ENCODE measurements at places on chromosomes 3 and 15.
A peak's percentile ranks its signal among the peaks of the same experiment; 100 is the strongest.

DNA sequence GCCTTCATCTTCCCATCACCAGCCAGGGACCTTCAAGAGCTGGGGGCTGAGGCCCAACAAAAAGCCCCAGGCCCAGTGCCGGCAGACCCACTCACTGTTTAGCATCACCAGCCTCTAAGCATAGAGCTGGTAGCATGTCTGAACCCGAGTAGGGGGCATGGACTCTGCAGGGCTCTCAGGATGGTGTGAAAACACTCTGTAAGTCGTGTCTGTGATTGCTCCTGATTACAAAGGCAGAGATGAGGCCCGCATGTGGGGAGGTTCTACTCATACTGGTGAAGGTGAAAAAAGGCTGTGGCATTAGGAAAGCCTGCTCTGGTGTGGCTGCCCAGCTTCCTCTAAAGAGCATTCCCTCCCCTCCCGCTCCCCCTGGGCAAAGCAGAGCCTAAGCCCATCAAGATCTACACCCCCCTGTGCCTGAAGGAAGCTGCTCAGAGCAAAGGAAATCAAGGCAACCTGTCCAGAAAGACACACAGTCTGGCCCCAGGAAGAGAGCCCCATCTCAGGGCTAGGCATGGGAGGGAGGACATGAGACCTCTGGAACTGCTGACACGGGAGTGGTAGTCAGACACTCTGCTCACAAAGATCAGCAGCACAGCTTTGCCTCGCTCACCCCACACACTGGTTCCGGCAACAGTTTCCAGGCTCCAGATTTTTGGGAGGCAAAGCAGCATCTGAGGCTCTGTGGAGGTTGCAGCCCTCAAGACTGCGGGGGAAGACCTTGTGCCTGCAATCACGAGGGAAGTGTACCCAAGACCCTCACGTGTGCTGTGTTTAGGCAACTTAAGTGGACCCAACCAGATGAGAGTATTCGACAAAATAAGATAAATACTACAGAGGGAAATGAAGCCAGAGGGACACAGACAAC, 36.7 kb downstream of the CCDC12 start:
- DNase-seq: no peak

DNA sequence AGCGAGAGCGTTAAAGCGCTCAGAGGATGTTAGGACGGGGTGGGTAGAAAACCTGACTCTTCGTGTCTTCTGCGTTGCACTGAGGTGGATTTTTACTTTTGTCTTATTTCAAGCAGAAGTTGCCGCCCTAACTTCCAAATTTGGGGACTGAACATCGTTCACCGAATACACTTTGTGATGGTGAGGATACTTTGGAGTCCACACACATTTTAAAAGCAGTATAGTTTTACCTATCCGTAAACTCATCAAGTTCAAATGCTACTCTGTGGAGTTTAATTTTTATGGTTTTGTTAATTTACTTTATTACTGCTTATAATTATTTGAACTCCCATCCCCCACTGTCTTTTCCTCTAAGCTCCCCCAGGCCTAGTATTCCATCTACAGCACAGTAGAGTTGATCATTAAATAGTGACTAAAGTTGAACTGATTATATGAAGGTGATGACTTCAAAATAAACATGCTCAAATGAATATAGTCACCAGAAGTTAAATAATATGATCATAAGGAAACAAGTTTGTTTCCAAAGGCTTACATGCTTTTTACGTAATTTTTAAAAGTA, 617 bp upstream of the EOGT start:
- DNase-seq: no peak

- DNase-seq: no peak
These were observed 23.9 kb upstream of the PLSCR4 start for GRCh38 chr3:146274833-146275232.

GRCh38 chr3:174633342-174633741, 225.8 kb upstream of the NAALADL2 start:
- DNase-seq: no peak

DNA sequence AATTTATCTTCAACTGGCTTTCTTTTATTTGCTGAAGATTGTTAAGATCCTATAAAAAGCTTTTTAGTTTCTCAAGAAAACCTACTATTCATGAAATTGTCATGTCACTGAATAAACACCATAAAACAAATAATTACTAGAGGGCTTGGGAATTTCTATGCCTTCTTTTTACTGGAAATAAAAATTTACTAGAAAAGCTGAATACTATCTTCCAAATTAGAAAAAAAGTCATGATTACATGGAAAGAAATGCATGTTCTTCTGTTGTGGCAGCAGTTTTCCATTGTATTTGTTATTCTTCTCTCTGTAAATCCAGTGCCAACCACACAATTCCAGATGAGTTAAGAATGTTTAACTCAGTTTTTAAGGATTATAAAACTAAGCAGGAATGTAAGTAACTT, 153.8 kb downstream of the RAP2B start:
- no peak for DNase-seq

GRCh38 chr3:162507397-162507796, 1010.8 kb downstream of the OTOL1 start:
- DNase-seq: no peak

- no peak for DNase-seq
These were observed 55.7 kb downstream of the SYNPR start for GRCh38 chr3:63333815-63334214.

DNA sequence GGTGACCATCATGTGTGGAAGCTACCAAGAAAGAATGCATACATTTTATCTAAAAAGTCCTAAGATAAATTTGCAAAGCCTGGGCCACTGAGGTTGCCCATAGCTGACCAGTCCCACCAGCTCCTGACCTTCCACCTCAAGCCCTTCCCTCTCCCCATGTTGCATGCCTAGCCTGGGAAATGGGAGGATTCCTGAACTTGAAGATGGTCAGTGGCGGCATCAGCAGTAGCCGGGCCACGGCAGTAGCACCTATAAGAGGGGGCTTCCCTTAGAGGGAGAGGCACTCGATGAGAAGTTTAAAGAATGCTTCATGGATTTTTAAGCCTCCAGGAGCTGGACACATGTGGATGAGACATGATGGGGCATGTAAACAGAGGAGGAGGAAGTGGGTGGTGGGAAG, 172.1 kb downstream of the KLF13 start:
- no peak for DNase-seq

GRCh38 chr3:49674497-49674983, 389 bp downstream of the APEH start:
- DNase-seq: peak; percentile 17

- DNase-seq: no peak
These were observed 56.3 kb downstream of the KLF15 start for GRCh38 chr3:126300761-126301481.

GRCh38 chr3:118436697-118437262, 597.9 kb downstream of the IGSF11 start:
- DNase-seq: no peak

- DNase-seq: no peak
These were observed 607.3 kb upstream of the ZNF385D start for GRCh38 chr3:22358334-22358733.

DNA sequence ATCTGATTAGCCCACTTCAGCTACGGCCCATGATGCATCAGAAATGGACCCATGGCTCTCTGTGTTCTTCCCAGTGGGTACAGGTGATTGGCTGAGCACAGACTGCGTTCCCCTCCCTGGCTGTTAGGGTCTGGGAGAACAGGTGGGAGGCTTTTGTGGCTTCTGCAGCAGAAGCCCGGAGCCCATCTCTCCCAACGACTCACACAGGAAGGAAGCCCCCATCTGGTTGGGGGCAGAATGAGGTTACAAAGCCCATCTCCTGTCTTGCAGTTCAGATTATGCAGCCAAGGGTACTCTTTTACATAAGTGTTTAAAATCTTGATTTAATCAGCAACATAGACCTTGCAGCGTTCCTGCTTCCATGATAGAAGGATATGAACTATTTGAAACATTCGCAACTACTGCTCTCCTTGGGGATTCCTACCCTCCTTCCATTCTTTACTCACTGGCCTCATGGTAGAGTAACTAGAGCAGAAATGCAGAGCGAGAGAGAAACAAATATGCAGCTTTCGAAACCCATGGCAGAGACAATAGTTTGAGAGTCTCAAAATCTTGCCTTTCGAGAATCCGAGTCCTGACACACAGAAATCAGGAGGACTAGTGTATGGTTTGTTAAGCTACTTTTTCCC, 291.3 kb downstream of the TLE3 start:
- DNase-seq: no peak

- no peak for DNase-seq
These were observed 735.1 kb upstream of the LMCD1 start for GRCh38 chr3:7766530-7766929.

GRCh38 chr15:29480949-29481348, 211.3 kb upstream of the NSMCE3 start:
- DNase-seq: no peak

- no peak for DNase-seq
These were observed 1073.9 kb downstream of the PLOD2 start for GRCh38 chr3:145087038-145087437.

DNA sequence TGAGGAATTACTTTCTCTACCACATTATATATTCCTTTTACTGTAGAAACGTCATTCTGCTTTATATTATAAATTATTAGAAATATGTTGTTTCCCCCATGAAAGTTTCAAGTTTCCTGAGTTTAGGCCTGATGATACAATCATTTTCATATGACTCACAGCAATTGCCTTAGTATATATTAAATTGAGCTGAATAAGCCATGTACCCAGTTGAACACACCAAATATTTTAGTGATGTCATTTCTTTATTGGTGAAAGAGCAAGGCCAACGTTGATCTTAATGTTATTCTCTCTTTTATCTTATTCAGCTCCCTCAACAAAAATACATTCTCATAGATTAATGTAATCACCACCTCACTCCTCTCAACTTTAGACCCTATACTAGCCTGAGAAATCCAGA, 30.8 kb downstream of the B3GNT5 start:
- no peak for DNase-seq

- no peak for DNase-seq
These were observed 235.3 kb downstream of the C3orf38 start for GRCh38 chr3:88385090-88385489.

GRCh38 chr15:59794229-59794886, 105.2 kb upstream of the BNIP2 start:
- DNase-seq: no peak

DNA sequence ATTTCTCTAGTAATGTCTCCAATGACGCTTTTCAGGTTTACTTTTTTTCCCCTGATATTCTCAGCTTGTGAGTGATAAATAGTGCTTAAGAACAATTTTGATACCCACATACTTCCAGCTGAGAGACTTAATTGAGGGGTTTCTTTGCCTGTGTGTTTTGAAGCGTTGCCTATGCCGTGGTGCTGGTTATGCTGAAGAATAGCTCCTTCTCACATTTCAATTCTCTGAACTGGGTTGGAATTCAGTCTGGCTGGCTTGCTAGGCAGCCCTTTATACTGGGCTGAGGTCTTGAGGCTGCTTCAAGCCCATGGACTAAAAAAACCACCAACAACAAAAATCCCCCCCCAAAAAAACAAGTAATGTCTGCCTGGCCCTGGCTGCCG, 87.4 kb downstream of the CHST2 start:
- no peak for DNase-seq

- DNase-seq: no peak
These were observed 19.3 kb downstream of the CACNA1D start for GRCh38 chr3:53513556-53514190.

DNA sequence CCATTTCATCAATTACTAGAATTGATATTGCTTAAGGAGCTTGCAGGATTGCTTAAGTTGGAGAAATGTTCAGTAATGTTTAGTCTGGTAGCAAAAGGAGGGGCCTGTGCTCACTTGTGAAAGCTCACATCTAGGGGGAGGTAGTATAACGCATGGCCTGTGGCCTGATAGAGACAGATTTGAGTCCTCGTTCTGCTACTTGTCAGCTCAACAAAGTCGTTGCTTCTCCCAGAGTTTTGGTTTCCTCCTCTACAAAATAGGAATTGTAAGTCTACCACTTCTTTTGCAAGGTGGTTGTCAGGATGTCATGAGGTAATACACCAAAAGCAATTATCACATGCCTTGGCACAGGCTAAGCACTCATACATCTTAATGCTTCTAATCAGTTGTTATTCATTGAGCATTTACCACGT, 1.3 kb downstream of the ST3GAL6 start:
- DNase-seq: no peak

DNA sequence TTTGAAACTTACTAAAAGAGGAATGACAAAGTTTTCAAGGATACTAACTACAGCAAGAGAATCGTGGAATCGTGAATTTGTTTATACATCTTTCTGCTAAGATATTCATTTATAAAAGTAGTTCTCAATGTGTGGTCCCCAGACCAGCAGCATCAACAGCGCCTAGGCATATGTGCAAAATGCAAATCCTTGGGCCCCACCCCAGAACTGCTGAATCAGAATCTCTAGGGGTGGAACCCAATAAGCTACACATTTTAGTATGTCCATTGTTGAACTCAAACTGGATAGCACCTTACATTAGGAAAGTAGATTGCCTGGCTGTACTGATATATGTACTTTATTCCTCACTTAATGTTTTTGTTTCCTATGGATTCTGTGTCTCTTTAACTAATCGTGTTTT, 346.0 kb downstream of the MFSD1 start:
- DNase-seq: no peak

- DNase-seq: no peak
These were observed 23.6 kb upstream of the TRIM59 start for GRCh38 chr3:160473221-160473620.

GRCh38 chr15:80693682-80694610, 1.2 kb upstream of the ABHD17C start:
- no peak for DNase-seq

DNA sequence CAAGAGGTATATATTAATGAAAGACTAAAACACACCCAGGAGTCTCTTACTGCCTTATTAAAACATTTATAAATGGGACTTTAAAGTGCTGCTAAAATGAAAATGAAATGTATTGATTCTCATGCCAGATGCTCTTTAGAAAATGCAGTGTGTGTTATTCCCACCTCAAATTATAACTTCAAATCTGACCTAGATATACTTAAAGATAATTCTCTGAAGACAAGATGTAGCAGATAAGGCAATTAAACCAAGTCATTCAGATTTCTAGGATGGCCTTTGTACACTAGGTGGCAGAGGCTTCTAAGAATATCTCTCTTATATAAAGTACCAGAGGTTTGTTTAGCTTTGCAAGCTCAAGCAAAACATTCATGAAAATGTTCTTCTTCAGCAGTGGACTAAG, 26.9 kb upstream of the GOLGA8B start:
- no peak for DNase-seq

- DNase-seq: no peak
These were observed 10.4 kb downstream of the SLC12A8 start for GRCh38 chr3:125202197-125202596.

DNA sequence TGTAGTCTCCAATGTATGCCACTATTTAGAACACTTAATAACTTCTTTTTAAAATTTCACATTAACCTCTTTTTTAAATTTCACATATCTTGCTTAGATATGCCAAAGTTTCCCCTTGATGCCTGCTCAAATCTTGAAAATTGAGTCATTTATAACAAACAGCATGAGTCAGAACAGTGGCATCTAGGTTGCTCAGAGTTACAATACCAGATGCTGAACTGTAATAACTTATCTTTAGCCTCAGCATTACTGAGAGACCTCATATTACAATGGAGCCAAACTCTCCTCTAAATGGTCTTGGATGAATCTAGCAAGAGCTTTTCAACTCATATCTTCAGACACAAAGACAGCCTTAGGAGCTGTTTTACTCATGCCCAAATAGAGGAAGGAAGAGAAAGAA, 439.3 kb upstream of the ARPP21 start:
- no peak for DNase-seq

Data from stimulated activated CD4-positive, alpha-beta T cell treated with anti-CD3 and anti-CD28 coated beads, Interleukin-1b, Interleukin-23, amount 100 ng/mL, for 24 hours (primary cell).